ENCODE measurements at places on chromosomes 1 and 21.

DNA sequence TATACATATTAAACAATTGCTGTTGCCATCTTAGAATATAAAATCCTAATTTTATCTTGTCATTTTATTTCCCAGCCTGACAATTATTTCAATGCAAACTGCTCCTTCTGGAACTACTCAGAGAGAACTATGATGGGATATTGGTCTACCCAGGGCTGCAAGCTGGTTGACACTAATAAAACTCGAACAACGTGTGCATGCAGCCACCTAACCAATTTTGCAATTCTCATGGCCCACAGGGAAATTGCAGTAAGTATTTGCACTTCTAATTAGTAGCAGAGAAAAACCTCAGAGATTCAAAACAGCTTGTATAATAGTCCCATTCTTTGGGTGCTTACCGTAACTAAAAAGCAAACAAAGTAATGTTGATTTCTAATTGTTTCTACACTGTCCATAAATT is 167.2 kb downstream of the ADGRL2 start:
- no peak for DNase-seq

- no peak for DNase-seq
These were observed 40.7 kb downstream of the TOMM20 start for GRCh38 chr1:235087906-235088305.

GRCh38 chr21:32279377-32279680 is 480 bp upstream of the MIS18A start:
- no peak for DNase-seq

- no peak for DNase-seq
These were observed 65.7 kb upstream of the MORC3 start for GRCh38 chr21:36254106-36254941.

DNA sequence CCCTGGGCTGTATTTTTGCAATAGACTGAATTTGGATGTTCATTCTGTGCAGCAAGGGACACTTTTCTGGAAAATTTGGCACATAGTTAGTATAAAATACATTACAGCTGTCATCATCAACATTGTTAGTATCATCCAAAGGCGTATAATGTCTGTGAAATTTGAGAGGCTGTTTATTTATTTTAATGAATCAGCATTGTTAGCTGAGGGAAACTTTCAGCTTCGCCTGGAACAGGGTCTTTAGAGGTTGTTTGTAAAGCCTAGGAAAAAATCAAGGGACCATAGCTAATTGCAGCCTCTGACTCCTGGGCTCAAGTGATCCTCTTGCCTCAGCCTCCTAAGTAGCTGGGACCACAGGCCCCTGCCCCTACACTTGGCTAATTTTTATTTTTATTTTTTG is 106.8 kb upstream of the USP24 start:
- DNase-seq, result no peak

DNA sequence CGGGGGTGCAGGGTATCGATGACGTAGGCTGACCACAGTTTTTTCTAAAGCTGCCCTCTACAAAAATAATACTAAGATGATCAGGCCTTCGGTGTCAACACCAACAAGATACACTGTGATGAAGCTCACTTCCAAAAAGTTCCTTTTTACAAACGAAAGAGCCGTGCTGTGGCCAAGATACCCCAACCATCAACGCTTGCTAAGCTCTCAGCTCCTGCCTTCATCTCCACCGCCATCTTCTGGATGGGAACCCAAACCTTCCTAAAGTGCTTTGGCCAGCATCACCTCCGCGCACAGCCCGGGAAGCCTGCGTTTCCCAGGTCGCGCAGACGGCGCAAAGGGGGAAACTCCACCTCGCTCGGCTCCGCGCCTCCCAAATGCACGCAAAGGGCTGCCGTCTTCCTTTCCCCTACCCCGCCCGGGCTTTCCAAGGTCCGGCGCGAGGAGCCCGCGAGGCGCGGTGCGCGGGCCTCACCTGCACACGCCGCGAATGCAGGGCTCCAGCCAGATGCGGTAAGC is 541 bp downstream of the USP48 start:
- peak; percentile 36 for DNase-seq

GRCh38 chr1:107889524-107889923 is 75.5 kb downstream of the VAV3 start:
- no peak for DNase-seq

DNA sequence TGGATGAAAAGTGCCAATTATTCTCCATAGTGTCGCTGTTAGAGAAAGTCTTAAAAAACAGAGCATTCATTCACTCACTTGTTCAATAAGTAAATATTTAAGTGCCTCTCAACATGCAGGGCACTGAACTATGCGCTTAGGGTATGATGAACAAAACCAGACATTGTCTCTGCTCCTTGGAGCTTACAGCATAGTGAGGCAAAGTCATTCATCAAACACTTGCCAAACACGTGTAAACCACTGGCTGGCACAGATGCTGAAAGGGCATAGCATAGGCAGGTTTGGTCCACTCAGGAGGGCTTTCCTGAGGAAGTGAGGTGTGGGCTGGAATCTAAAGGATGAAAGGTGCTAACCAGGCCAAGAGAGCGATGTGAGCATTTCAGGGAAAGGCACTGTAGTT is 27.6 kb upstream of the RD3 start:
- DNase-seq, result no peak

GRCh38 chr1:84785271-84786036 is 95.2 kb upstream of the SSX2IP start:
- DNase-seq, result no peak

DNA sequence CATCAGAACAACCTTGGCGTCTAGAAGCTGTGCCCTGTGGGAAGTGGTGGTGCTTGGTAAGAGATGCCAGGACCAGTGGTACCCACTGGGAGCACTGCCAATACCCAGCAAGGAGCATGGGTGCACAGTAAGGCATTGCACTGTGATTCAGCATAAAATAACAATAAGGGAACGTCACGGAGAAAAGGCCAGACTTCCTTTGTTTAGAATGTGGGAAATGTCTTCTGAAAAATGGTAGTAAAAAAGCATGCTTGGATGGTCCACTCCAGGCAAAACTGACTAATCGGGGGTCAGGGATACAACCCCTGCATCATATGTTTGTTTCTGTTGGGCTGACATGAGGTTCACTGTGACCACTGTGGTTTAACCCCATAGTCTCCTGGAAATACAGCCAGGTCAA is 14.7 kb downstream of the METTL18 start:
- DNase-seq, result no peak

DNA sequence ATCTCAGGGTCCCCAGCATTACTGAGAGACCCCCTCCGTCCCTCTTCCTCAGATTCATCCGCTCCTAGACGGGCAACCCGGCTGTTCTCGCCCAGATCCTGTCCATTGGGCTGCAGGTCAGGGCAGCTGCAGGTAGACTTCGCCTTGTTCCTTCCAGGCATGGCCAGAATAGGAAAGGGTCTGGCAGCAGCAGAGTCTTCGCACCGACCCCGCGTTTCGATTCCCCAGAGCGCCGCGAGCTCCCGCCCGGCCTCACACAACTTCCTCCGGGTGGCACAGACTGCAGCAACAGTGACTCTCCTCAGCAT is 265 bp downstream of the NRDC start:
- DNase-seq, result no peak

DNA sequence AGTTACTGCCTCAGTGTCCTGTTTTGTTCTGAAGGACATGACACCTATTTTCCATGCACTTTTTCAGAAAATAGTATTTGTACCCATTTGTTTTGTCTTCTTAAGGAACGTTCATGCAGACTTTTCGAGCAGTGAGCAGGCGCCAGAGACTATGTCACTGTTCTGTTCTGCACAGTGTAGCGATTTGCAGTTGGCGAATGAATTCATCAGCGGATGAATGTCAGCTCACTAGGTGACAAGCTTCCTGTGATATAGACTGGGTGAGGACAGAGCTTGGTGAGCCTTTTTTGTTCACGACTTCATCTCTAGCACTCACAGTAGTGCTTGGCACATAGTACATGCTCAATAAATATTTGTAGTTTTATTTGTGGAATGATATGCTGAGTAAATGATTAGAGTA is 177.8 kb downstream of the NFIA start:
- DNase-seq, result no peak

DNA sequence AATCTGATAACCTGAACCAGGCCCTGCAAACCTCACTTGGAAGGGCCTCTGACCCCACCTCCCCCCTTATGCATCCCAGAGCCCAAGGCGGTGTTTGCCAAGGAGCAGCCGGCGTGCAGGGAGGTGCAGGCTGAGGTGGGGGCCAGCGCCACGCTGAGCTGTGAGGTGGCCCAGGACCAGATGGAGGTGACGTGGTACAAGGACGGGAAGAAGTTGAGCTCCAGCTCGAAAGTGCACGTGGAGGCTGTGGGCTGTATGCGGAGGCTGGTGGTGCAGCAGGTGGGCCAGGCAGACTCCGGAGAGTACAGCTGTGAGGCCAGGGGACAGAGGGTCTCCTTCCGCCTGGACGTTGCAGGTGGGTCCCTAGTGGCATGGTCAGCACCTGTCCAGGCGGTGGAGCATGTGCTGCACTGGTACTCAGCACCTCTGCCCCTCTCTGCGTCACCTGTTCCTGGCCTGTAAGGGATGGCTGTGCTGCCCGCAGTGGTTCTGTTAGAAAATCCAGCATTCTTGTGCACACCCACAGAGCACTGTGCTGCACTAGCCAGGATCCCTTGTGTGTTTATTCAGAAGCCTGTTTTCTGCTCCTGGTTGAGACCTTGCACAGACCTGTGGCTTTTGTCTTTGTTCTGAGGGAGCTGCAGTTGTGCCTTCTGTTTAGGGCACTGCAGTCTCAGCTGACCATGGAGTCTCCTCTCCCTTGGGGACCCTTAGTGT is 11.6 kb downstream of the OBSCN start:
- DNase-seq, result no peak

GRCh38 chr1:40848530-40849189 is 13.5 kb downstream of the CITED4 start:
- DNase-seq, result no peak

GRCh38 chr1:34538481-34538880 is 216.4 kb upstream of the GJB5 start:
- DNase-seq, result no peak

- DNase-seq, result no peak
These were observed 13.6 kb downstream of the DNAJC11 start for GRCh38 chr1:6688001-6688400.
